H1 (cell line): ENCODE measurements at places on chromosomes 11 and 22.

- DNase-seq: no peak
Observed at GRCh38 chr11:105611572-105612441, 1.9 kb downstream of the GRIA4 start.

GRCh38 chr11:22466809-22467208, 128.6 kb downstream of the SLC17A6 start:
- DNase-seq: no peak

DNA sequence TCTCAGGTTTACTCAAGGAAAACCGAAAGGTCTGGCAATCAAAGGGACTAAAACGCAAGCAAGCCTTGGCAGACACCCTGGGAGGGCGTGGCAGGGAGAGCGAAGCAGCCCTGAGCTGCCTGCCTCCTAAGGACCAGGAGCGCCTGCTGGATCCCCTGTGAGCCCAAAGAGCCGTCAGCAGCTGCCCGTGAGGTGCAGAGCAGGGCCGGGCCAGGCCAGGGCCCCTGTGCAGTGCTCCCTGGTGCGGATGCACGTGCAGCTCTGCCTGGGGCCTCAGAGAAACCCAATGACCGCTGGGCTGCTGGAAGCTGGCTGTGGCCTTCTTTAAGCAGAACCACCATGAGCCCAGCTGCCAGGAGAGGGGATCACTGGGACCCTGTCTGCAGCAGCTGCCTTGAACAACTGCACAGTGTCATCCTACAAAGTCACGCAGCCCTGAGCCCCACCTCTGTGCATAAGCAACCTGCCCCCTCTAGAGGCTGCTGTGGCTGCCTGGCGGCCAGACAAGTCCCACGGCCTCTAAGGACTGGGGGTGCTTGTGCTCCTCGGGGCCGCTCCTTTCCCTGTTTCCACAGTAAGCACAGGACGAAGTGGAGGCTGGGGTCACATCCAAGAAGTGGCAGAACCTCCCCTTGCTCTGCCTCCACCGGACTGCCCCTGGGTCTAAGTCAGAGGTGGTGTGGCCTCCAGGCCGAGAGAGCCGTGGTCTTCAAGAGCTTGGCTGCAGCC, 29.1 kb upstream of the COMT start:
- DNase-seq: no peak

DNA sequence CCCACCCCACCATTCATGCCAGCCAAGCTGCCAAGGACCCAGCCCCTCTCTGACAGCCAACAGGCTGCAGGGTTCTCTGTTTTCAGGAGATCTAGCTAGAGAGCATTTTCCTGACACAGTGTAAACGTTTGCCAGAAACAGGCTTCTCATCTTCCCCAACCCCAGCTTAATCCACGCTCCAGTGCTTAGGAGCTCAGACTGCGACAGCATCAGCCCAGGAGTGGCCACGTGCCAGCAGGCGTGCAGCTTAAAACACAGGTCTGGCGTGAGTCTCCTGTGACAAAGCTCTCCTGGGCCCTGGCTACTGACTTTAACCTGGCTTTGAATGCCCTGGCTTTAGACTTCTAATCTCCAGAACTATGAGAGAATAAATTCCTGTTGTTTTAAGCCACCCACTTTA, 66.6 kb downstream of the GALNT18 start:
- no peak for DNase-seq

GRCh38 chr11:46674463-46675287, 25.7 kb downstream of the ARHGAP1 start:
- DNase-seq: peak; percentile 78

DNA sequence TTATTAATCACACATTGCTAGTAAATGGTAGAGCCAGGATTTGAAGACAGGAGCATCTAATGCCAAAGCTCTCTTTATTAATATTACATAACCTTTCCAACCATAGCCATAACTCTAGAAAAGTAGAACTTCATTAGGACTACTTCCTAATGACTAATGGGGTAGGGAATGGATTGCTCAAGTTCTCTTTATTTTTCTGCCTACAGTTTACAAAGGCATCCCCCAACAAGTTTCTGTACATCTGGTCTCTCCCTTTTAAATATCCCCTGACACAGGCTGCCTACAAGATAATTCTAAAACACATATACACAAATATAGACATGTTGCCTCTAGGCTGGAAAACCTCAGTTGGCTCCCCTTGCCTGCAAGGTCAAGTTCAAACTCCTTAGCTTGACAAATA, 534.9 kb downstream of the SOX6 start:
- DNase-seq: no peak

- DNase-seq: no peak
Observed at GRCh38 chr11:425301-425700, 10.5 kb upstream of the SIGIRR start.
